Activated CD8-positive, alpha-beta T cell treated with anti-CD3 and anti-CD28 coated beads, Interleukin-2, amount 10 ng/mL, durations not matched to agents 7 days and 5 days (primary cell): ENCODE measurements at places on chromosomes 12 and 14.

DNA sequence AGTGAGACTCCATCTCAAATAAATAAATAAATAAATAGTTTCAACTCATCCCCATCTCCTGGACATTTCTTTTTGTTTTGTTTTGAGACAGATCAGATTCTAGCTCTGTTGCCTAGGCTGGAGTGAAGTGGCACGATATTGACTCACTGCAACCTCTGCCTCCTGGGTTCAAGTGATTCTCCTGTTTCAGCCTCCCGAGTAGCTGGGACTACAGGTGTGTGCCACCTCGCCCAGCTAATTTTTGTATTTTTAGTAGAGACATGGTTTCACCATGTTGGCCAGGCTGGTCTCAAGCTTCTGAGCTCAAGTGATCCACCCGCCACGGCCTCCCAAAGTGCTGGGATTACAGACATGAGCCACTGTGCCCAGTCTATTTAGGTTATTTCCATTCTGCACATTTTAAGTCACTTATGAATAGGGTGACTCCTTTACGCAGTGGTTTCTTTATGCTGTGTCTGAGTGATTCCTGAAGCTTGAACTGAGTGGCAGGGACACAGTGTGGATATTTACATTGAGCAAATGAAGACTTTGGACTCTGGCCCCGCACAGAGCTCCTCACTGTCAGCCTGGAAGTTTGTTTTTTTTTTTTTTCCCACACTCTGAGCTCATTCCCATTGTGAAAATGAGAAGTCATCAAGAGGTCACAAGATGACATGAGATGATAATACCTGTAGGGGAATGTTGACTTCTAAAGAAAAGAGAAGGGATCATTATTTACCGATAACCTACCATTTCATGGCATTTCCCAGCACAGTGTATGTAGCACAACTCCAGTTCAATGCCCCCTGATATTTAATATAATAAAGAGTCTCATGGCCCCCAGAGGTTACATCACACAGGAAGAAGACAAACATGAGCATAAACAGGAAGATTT, 72.6 kb downstream of the TBX3 start:
- no peak for DNase-seq

- DNase-seq, result no peak
Observed at GRCh38 chr14:67358924-67359774, 455 bp downstream of the ATP6V1D start.

DNA sequence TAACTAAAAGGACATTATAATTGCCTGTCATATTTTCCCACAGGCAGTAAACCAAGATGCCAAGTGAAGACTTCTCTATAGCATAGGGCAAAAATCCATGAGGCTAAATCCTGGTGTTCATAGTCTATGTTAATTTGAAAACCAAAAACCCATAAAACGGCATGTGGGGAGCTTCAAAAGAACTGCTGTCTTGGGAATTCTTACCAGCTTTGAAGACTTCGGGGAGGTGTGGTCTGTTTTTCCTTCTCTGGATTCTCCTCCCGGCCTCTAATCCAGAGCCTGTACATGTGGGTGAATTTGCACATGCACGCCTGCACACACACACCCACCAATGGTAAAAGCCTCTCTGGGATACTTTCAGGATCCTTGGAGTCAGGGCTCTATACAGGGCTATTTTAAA, 61.9 kb upstream of the IFNG-AS1 start:
- no peak for DNase-seq

- no peak for DNase-seq
Observed at GRCh38 chr12:12020762-12021161, 50.0 kb upstream of the BCL2L14 start.
